Activated CD4-positive, alpha-beta T cell treated with anti-CD3 and anti-CD28 coated beads for 36 hours (primary cell): ENCODE measurements at places on chromosomes 1 and 21. TPM values are rescaled to one million over a fixed set of nuclear protein-coding genes. Genes with fewer than 3 reads are reported as not detected.

NECTIN4 gene
- not detected for total RNA-seq

DEDD gene
- 44.9 TPM for total RNA-seq

KPNA6 gene
- 70.0 TPM for total RNA-seq

KLHL20 gene
- 11.1 TPM for total RNA-seq

TINAGL1 gene
- not detected for total RNA-seq

CELA2B gene
- not detected for total RNA-seq

ARTN gene
- 0.48 TPM for total RNA-seq

CACNA1S gene
- total RNA-seq, result not detected

TRIM63 gene
- total RNA-seq, result not detected

C1orf35 gene
- 22.5 TPM for total RNA-seq

SLC9C2 gene
- not detected for total RNA-seq

CRB1 gene
- 0.09 TPM for total RNA-seq

OR10R2 gene
- total RNA-seq, result not detected

ACTL8 gene
- not detected for total RNA-seq

GSTM4 gene
- total RNA-seq, result 18.1 TPM
